Stimulated activated CD4-positive, alpha-beta T cell treated with anti-CD3 and anti-CD28 coated beads, Interleukin-4, amount 100 ng/mL, for 48 hours (primary cell): ENCODE measurements at places on chromosomes 6 and 20.

DNA sequence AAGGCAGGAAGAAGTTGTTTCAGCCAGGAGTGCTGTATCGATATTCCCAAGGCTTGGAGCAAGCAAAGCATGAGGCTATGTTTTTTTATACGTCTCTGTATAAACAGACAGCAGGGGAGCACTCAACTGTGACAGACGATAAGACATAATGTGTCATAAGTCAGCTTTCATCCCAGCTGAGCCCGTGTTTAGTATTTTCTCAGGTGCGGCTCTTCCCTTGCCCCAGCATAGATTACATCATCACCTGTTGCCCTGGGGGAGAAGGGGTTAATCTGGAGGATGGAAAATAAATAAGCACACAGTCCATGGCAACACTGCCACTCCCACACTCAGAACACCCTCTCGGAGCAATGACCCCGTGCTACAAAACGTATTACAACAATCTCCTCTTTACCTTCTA is 22.1 kb upstream of the KCNK5 start:
- no peak for DNase-seq

DNA sequence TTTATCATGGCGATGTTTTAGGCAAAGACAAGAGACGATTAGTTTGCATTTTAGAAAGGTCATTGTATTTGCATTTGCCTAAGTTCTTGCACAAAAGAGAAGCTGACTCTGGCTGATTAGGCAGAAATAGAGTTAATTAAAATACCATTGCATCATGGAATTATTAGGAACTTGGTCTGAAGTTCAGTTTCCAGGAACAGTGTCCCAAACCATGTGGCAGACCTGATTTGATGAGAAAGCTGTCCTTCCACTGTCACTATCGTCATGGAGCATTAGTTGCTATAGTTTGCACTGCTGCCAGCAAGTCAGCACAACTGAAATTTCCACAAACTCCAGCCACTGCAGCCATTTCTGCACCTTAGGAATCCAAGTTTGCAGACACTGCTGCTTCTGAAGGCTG is 24.3 kb upstream of the MCUR1 start:
- no peak for DNase-seq

- DNase-seq: no peak
Observed at GRCh38 chr6:116476002-116476678, 15.0 kb downstream of the CALHM6 start.

GRCh38 chr6:162408826-162409535 is 318.6 kb downstream of the PRKN start:
- no peak for DNase-seq

GRCh38 chr6:4447639-4448330 is 312.4 kb upstream of the ECI2 start:
- no peak for DNase-seq

DNA sequence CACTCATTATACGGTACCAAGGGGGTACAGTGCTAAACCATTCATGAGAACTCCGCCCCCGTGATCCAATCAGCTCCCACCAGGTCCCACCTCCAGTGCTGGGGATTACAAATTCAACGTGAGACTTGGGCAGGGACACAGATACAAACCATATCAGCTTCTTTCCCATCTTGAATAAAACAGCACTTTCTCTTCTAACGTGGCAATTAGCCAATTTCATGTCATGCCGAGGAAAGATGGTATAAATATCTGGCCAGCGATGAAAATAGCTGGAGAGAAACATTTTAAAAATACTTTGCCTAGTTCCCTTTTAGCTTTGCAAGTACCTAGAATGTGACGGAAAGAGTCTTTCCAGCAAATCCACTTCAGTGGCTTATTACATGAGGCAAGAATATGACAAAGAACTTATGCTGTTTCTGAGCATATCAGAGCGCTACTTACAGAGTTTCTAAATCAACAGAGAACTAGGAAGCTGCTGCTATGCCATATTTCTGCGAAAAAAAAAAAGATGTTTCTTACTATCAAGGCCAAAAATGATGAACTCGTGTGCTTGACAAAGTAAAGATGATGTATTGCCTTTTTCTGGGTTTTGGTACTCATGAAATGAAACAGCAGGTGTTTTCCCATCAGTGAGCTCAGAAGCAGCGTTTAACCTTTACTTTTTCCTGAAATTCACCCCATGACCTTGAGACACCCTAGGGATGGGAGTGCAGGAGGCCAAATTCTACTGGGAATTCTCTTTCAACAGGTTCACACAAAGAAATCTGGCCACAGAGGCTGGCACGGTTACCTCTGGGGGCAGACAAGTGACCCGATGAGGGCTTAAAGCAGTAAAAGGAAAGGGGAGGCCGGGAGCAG is 37.9 kb downstream of the AGPAT4 start:
- no peak for DNase-seq

- no peak for DNase-seq
Observed at GRCh38 chr20:44610313-44610962, 28.1 kb downstream of the PKIG start.

- DNase-seq: no peak
Observed at GRCh38 chr6:80988286-80988685, 764.2 kb downstream of the TENT5A start.

- no peak for DNase-seq
Observed at GRCh38 chr20:63491635-63492230, 7.2 kb downstream of the EEF1A2 start.

DNA sequence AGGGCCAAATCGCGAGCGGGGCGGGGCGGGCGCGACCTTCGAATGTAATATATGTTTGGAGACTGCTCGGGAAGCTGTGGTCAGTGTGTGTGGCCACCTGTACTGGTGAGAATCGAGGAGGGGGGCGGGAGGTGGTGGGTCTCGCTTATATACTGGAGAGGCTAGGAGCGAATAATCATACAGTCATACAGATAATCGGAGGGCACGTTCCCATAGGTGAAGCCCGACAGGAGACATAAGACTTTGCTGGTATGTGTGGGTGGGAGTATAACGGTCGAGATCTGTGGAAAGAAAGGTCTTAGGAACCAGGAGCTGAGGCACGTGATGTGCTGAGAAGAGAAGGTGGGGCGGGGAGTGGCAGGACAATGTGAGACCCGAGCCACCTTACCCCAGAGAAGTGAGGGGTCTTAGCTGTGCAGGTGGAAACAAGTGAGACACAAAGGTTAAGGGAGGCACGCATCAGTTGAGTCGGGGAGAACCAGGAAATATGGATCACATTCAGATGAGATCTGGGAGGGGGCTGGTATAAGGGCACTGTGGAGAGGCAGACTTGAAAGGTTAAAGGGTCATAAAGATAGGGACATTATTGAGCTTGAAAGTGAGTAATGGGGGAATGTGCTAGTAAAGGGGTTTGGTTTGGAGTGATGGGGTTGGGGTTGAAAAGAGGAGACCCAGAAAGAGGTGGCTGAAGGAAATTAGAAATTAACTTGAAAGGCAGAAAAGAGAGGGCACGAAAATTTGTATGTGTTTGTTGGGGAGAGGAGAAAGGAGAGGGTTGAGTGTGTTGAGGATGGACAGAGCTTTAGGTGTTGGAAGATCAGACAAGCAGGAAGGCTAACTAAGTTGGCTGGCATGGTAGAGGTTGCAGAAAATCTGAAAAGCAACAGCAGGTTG is 589 bp downstream of the RNF5 start:
- no peak for DNase-seq

- no peak for DNase-seq
Observed at GRCh38 chr6:140486450-140487361, 1112.3 kb upstream of the CITED2 start.

DNA sequence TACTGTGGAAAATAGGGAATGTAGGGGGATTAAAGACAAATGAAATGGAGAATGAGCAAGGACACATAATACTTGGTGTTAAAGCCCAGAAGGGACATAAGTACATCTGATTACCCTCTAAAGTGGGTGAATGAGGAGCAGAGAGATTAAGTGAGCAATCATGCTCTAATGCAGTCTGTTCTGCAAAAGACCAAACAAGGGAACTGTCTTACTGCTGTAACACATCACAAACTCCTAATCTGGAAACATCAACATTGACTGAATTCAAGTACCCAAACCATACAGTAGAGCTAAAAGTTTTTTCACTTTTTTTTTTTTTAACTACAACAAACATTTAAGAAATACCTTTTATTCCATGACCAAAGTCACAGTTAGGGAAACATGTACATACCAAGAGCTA is 19.3 kb upstream of the SLC17A4 start:
- no peak for DNase-seq

DNA sequence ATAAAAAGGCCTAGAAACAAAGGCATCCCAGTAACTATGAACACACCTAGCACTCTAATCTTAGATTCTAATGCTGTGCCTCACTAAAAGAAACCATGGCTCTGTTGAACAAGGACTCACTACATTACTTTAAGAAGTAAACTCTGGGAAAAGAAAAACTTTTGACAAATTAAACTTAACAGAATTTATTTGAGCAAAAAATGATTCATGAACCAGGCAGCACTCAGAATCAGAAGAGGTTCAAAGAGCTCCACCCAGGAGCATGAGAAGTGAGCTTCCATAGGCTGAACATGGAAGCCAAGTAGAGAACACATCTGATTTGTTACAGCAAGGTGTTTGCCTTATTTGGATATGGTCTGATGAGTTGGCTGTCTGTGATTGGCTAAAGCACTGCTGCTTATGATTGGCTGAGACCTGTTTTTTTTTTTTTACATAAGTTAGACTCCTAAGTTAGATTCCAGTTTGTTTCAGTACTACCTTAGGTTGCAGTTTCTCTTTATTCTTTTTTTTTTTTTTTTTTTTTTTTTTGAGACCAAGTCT is 343.6 kb upstream of the SASH1 start:
- no peak for DNase-seq

GRCh38 chr6:17212546-17213371 is 68.4 kb upstream of the RBM24 start:
- no peak for DNase-seq

DNA sequence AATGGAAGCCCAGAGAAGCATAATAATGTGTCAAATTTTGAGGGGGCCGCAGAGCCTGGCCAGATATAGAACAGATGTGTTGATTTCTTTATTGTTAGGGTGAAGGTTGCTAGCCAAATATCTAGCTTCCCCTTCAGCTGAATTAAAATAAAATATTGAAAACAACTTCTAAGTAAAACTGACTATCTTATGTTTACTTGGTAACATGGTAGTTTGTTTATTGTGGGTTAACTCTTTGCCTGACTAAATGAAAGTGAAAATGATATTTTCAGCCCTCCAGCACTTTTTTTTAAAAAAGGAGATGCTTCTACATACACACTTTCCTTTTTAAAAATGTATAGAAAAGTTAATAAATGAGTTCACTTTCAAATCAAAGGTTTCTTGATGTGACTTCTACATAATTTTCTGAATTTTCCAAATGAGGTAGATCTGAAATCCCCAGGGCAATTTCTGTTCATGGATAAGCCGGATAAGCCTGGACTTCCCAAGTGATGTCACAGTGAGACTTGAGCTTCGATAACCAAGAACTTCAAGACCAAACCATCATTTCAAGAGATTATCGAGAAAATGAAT is 172.1 kb upstream of the OLIG3 start:
- no peak for DNase-seq

DNA sequence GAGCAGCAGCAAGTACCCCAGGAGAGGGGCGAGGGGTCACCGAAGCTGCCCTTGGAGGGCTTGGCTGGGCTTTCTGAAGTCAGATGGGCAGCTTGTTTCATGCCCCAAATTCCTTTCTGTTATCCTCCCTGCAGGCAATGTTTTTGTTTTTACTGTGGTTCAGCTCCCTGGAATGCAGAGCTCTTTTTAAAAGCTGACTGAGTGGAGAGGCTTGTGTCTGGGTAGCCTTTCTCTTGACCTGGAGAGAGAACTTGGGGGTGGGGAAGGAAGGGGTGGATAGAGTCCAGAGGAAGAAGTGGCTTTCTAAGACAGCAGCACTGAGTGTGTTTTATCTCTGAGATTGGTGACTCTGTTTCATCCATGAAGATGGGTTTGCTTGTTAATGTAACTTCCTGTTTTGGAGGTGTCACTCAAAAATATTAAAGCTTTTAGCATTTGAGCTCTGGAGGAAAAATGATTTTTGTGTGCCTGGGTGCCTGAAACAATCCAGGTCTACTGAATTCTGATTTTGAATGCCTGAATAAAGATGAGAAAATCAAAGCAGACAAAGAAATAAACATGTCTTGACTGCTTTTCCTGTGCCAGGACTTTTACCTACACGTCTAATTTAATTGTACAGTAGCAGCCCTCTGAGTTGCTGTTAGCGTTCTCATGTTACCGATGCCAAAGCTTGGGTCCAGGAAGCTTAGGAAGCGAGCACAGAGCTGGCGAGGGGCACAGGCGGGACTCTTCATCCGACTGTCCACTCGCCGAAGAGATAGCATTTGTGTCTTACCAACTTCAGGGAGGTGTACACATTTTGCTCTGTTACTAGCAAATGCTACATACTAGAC is 78.2 kb upstream of the EEF1E1 start:
- DNase-seq: no peak

- no peak for DNase-seq
Observed at GRCh38 chr6:98833307-98834059, 891 bp upstream of the POU3F2 start.

DNA sequence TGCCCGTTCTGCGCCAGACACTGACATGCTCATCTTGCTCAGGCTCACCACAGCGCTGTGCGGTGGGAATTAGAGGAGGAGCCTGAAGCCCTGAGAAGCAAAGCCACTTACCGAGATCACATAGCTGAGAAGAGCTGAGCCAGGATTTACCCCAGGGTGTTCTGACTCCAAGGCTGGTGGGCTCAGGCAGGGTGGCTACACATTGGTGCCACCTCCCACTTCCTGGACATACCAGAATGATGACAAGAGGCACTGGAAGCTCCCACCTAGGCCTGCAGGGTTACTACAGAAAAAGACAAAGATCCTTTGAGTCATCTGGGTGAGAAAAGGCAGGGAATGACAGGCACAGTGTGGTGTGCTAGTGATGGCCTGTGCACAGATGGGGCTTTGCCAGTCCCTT is 24.4 kb upstream of the FKBP1A start:
- DNase-seq: no peak

DNA sequence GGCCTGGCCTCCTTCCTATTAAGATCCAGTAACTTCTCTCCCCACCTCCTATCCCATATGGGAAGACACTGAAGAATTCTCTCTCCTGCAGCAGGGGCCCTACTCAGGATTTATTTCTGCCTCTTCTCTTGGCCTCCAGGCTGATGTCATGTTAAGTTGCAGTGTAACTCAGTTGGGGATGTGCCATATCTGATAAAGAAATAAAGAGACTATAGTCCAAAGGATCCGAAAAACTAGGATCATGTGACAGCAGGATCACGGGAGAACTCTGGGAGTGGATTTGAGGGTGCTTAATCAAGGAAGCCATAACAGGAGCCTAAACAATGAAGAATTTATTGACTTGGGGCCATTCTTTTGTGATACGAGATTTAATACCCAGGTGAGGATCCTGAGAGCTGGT is 38.5 kb upstream of the TGM6 start:
- no peak for DNase-seq

GRCh38 chr6:169212436-169212835 is 41.2 kb downstream of the THBS2 start:
- no peak for DNase-seq
